ENCODE measurements at places on chromosomes 2 and 18.

- no peak for DNase-seq
These were observed 60.0 kb upstream of the KLF7 start for GRCh38 chr2:207225773-207226172.

GRCh38 chr2:204581946-204582345 lies 36.7 kb downstream of the PARD3B start:
- DNase-seq: no peak

GRCh38 chr2:28802975-28803429 lies 7.6 kb upstream of the SPDYA start:
- DNase-seq: no peak

- DNase-seq: peak; percentile 23
These were observed 27.9 kb upstream of the TYMS start for GRCh38 chr18:629269-630150.

- no peak for DNase-seq
These were observed 929.2 kb upstream of the SOX11 start for GRCh38 chr2:4762951-4763376.

GRCh38 chr2:221264318-221264717 lies 307.8 kb downstream of the EPHA4 start:
- DNase-seq: no peak

DNA sequence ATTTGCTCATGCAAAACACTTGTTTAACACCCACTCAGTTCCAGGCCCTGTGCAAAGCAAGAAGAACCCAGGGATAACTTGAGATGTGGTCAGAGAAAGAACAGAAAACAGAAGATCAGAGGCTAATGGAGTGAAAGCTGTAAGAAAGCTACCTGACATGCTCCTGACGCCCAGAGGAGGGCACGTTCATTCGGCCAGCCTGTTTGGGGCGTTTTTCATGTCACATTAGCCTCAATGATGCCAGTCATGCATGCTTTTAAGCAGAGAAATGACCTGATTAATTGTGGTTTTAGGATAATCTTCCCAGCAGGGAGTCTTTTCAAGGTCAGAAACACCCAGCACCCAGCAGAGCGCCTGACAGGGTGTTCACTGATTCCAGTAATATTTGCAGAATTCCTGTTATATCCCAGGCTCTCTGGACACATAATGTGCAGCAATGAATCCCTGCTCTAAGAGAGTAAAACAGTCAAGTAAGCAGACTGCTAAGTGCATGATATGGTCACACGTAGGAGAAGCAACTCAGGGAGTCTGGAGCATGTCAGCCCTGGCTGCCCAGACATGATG lies 320.0 kb downstream of the LRATD1 start:
- DNase-seq: no peak

- no peak for DNase-seq
These were observed 137.6 kb downstream of the FAM124B start for GRCh38 chr2:224264259-224264658.

DNA sequence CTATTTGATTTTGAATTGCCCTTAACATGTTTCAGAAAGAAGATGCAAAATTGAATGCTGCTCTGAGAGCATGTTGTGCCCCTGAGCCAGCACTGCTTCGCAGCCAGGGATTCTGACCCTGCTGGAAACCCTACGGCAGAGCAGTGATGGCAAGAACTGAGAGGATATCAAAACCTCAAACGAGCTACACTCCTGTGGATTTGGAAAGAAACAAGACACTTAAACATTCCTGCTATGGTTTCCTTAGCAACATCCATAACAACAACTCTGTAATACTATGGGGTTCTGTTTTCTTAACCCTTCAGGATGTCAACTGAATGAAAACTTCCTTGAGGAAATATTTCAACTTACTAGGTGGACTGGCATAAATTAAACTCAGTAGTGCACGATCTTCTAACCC lies 649.1 kb downstream of the NYAP2 start:
- DNase-seq: no peak

- DNase-seq: no peak
These were observed 71.3 kb downstream of the SOX11 start for GRCh38 chr2:5763531-5763930.

DNA sequence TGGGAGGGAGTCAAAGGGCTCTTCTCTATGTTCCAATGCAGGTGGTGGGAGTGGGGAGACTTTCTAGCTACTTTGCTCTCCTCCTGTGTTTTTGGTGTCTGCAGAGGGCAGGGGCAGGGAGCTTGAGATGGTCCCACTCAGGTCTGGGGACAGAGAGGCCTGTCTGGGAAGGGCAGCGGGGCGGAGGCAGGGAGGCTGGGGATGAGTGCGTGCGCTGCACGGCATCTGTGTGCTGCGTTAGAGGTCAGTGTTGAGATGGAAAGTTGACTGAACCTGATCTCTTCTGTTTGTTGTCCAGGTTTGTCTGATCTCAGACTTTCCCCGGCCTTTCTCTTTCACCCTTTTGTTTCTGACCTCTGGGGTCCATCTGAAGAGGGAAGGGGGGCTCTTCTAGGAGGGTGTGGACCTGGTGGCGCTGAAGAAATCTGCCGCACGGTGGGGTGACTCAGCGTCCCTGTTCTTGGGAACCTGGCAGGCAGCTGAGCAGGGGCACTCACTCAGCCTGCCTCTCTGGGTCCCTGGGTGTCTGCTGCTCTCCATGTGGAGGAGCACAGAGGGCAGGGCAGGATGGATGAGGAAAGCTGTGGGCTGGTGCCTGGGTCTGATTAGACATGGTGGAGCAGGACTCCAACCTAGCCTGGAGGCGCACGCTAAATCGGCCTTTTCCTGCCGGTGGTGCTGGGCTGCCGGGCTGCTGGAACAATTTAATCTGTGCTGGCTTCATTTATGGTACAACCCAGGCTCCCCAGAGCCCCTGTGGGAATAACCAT lies 24.1 kb downstream of the IGFBP2 start:
- no peak for DNase-seq

All from stimulated activated CD4-positive, alpha-beta T cell treated with anti-CD3 and anti-CD28 coated beads, Interleukin-15, amount 100 ng/mL, for 24 hours (primary cell).